ENCODE measurements at places on chromosomes 5 and 9.

- no peak for DNase-seq
Measured at GRCh38 chr5:74314906-74315305, 325.6 kb downstream of the ENC1 start.

GRCh38 chr5:35822511-35822910, 34.2 kb upstream of the IL7R start:
- no peak for DNase-seq

GRCh38 chr9:72443855-72444254, 77.6 kb upstream of the TMC1 start:
- peak; percentile 67 for DNase-seq

GRCh38 chr9:27625751-27626150, 52.5 kb upstream of the C9orf72 start:
- no peak for DNase-seq

DNA sequence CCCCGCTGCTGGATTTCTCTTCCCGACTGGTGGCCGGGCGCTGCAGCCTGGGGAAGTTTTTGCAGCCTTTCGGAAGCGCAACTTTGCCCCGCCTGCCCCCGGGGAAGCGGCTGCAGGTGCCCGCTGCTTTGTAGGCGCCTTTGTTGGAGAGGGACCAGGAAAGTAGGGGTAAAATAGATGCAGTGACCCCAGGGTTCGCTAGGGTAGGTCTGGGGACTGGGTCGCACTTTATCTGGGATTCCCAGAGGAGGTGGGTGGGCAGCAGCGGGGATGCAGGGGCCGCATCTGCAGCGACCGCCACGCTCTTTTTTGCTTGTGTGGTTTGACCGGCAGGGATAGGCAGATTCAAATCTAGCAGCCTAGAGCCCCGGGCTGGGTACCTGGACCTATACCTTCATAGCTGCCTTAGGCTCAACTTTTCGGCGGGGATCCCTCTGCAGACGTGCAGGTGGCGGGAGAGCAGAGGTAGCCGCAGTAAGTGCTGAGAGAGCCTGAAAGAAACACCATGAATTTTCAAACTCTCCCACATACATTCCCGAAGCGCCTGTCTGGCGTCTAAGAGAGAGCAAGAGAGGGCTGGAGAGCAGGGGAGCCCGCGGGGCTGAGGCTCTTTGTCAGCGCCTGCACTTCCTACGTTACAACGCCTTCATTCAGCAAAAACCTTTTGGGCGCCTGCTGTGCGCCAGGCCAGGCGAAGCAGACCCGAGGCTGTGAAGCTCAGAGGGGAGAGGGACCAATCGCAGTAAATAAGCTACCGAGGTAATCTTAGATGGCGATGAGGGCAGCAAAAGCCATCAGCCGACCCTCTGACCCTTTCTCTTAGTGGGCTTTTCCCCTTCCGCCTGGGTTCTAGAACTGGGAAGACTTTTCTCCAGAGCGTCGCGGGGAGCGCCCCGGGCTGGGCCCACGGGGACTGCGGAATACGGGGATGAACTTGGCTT, 642 bp downstream of the SV2C start:
- DNase-seq = peak; percentile 53

DNA sequence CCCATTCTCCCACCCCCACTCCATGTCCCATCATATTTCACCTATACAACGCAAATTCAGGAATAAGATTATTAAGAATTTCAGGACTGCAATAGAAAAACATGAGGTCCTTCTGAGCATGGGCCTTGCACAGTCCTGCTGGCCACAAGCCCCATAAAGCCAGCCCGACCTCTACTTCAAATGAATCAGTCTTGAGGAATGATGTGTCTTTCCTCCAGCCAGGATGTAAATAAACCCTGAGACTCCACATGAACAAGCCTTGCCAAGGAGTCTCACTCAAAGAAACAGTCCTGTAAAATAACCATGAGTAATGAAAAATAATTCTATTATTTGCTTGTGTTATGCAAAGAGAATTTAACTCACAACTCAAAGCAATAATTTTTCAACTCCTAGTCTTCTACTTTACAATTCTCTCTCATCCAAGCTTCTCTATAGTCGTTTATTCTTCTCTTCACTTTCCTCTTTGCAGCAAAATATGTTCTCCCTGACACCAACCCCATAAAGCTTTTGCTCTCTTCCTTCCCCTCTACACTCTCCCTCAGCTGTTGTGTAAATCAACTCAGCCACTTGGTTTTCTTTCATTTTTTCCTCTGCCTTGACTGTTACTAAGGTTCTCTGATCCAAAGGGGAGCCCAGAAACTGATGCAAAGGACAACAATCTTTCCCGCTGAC, 140.1 kb upstream of the MOCS2 start:
- no peak for DNase-seq

GRCh38 chr5:55823151-55823796, 27.9 kb upstream of the IL31RA start:
- DNase-seq = no peak

- no peak for DNase-seq
Measured at GRCh38 chr5:132203464-132203818, 24.2 kb downstream of the P4HA2 start.

- DNase-seq = no peak
Measured at GRCh38 chr9:110095161-110095595, 112.8 kb downstream of the C9orf152 start.

DNA sequence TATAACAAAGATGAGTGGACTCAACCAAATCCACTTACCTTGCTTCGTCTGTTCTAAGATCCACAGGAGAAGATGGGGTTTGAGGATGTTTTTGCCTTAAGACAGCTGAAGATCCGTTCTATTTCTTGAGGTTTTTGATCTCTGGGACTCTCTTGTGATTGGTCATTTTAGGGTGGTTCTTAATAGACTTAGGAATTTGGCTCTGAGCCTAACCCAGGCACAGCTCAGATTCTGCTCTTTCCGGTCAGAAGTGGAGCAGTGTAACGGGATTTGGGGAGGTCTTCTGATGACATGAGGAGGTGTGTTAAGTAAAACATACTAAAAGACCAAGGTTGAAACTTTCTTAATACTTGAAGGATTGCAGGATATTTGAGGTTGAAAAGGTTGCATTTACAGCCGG, 166.9 kb downstream of the DMRT2 start:
- DNase-seq = no peak

DNA sequence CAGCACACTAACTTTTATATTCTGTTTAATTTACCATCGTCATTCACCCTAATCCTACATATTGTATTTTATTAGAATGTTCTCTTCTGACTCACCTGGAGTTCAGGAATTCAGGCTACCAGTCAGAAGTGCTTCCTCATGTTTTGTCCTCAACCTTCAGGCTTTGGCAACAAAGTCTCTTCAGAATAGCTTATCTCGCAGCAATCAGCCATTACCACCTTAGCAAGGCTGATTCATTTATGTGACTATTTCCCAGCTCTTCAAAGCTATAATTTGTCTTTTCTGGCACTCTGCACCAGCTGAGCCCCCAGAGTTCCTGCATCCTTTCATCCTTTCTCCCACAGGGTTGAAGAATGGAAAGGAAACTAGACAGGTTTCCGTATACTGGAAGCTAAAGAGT, 365.5 kb upstream of the CDH18 start:
- no peak for DNase-seq

- DNase-seq = no peak
Measured at GRCh38 chr9:33374190-33374589, 28.2 kb downstream of the AQP7 start.

DNA sequence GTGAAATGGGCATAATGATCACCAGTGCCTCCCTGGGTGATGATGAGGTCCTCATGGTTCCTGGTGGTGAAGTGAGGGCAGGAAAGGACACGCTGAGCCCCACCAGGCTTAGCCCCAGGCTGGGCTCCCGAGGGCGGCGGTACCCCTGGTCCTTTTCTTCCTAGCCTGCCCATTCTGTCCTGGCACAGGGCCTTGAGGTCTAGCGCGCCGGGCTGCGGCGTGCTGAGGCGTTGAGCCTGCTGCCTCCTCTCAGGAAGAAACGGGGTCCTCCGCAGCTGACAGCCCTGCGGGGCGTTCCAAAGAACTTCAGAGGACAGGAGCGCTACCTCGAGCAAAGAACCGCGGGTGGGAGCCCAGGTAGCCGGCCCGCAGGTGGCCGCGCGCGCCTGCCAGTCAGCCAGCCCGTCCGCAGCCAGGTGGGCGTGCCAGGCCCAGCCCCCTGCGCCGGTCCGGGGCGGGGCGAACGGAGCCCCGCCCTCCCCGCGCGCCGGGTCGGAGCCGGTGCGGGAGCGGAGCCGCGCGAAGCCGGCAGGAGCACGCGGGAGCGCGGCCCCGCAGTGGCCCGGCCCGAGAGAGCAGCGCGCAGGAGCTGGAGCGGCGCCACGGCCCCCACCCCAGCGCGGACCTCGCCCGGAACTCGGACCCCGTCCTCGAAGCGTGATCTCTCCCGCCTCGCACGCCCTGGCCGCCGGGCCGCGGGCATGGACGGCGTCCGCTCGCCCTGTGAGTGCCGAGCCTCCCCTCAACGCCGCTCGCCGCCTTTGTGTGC, at the start of gene WNK2:
Gene WNK2 (plus strand): TSS at position 477 of the 769 bp plus-strand sequence. CDS start 791 bp downstream, outside the sequence.
- peak; percentile 78 for DNase-seq

DNA sequence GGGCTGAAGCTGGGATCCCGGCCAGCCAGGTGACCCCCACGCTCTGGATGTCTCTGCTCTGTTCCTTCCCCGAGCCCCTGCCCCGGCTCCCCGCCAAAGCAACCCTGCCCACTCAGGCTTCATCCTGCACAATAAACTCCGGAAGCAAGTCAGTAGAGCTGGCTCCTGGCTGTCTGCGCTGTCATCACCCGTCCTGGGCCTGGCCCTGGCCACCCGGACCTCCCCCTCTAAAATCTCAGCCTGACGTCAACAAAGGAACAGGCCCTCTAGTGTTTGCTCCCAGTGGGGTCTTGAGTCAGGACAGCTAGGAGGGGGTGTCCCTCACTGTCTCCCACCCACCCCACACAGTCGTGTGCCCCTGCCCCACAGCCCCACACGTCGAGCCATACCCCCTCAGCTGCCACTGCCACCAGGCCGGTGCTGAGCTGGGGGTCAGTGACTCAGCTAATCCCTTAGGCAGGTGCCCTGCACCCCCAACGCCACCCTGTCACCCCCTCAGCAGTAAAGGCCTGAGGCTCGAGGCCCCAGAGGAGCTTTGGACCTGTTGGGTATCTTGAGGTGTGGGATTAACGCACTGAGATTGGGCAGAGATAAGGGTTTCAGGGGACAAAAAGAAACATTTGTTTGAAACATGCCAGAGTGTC, 1.1 kb upstream of the LCNL1 start:
- DNase-seq = no peak

GRCh38 chr5:158869092-158869491, 230.6 kb downstream of the EBF1 start:
- no peak for DNase-seq

- no peak for DNase-seq
Measured at GRCh38 chr9:2083479-2083878, 68.3 kb downstream of the SMARCA2 start.

- no peak for DNase-seq
Measured at GRCh38 chr5:154168395-154168794, 22.1 kb upstream of the GALNT10 start.

DNA sequence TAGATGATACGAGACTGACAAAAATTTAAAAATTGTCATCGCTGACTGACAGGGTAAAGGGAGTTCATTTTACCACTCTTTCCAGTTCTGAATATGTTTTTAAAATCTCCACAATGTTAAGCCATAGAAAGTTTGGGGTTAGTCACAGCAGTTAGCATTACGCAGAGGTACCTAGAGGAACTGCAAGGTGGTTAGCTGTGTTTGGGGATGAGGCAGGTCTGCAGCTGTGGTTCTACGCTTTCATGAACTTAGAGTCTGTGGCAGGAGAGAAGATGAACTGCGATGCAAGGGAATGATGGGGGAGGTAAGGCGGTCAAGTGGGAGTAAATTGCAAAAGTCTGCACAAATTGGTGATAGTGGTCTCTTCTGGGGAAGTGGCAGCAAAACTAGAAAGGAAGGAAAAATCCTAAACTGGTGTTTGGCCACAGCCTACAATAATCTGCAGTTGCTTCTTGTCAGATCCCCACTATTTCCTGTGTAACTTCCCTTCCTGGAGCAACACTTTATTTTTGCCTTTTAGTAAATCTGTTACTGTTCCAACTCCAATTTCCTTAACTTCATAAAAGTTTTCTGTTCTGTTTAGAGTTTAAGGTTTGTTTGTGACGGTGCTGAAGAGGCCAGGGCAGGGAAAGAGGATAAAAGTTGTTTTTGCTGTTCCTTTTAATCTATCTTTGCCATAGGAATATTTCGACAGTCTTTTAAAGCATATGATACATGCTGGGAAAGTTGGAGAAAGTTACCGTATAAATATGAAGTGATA, 38.6 kb upstream of the SNX2 start:
- DNase-seq = peak; percentile 44

- DNase-seq = no peak
Measured at GRCh38 chr5:143601917-143602333, 198.4 kb upstream of the NR3C1 start.

GRCh38 chr9:136075881-136076678, 19.0 kb downstream of the NACC2 start:
- no peak for DNase-seq

DNA sequence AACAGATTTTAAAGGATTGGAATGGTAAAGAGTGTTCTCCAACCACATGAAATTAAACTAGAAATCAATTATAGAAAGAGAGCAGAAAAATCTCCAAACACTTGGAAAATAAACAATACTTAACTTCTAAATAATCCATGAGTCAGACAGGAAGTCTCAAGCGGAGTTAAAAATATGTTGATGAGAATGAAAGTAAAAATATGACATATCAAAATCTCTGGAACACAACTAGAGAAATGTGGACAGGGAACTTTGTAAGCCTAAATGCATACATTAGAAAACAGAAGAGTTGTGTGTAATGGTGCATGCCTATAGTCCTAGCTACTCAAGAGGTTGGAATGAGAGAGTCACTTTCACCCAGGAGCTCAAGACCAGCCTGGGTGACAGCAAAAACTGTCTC, 47.9 kb upstream of the ZNF618 start:
- DNase-seq = no peak

DNA sequence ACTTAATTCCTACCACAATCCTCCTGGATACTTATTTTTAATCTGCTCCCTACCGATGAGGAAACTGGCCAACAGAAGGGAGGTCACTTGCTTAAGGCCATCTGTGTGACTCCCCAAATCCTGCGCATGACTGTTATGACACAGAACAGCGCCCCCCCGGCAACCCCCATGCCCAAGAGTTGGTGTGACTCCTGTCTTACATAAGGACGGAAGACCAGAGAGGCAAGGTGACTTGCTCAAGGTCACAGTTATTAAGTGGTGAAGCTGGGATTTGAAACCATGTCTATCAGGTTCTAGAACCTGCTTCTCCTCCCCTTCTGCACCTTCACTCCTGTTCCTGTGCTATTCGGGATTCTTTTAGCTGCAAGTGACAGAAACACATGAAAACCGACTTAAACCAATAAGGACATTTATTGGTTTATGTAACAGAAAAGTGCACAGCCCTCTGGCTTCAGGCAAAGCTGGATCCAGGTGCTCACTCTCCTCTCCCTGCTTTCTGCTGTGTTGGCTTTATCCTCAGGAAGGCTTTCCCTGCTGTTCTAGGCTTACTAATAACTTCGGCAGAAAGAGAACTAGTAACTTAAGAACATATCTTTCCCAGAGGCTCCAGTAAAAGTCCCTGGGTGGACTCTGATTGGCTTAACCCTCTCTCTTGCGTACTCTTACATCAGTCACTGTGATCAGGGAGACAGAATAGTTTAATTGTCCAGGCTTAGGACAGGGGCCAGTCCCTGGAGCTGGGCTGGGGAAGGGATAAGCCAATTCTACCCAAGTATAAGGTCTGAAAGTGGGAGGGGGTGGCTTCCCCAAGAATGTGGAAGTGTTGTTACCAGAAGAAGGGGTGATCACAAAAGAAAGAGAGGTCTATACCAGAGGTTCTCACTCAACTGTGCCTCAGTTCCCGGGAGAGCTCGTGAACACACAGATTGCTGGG, 43.7 kb downstream of the FGF18 start:
- no peak for DNase-seq

- no peak for DNase-seq
Measured at GRCh38 chr9:110157823-110158664, 49.9 kb downstream of the C9orf152 start.

GRCh38 chr5:545641-546375, 21.6 kb upstream of the SLC9A3 start:
- DNase-seq = no peak
